NCI-H1436 treated with DMSO at 0.1 percent for 48 hours (cell line): ENCODE measurements at places on chromosomes 11 and 22.
A peak's percentile ranks its signal among the peaks of the same experiment; 100 is the strongest.

DNA sequence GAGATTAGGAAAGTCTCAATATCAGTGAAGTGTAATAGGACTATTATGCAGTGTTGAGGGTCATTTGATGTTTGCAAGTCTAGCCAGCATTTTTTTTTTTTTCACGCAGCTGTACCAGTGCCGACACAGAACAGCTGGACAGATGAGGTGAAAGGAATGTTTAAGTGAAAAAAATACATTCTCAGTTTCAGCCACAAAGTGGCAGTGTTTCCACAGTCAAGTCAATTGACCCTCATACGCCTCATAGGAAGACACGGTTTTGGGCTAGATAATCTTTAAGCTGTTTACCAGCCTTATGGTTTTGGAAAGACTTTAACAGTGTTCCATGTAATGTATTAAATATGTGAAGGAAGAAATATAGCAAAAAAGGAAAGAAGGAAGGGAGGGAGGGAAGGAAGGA, 349.9 kb upstream of the ANO3 start:
- no peak for DNase-seq

DNA sequence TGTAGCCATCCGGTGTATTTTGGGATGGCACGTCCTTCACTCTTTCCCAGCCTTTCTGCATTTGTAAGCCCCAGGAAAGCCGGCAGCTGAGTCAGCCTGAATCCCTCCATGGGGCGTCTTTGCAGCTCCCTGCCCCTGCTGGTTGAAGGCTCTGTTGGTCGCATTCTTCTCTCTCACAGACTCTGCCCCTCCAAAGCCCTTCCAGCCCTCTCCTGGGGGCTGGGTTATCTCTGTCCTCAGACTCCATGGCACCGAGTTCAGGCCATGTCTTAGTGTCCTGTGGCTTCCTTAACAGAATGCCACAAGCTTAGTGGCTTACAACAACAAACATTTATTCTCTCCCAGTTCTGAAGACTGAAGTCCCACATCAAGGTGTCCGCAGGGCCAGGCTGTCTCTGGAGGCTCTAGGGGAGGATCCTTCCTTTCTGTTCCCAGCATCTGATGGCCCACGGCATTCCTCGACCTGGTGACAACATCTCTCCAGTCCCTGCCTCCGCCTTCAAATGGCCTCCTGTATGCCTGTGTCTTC, 62.2 kb downstream of the BCR start:
- no peak for DNase-seq

- no peak for DNase-seq
Observed at GRCh38 chr11:45662665-45663485, 2.5 kb downstream of the CHST1 start.

GRCh38 chr11:18526521-18527296, at the start of gene TSG101:
Gene TSG101, minus strand, starts transcription at chr11:18526942. Its CDS starts 126 bp downstream, at chr11:18526816.
- DNase-seq, result peak; percentile 11

DNA sequence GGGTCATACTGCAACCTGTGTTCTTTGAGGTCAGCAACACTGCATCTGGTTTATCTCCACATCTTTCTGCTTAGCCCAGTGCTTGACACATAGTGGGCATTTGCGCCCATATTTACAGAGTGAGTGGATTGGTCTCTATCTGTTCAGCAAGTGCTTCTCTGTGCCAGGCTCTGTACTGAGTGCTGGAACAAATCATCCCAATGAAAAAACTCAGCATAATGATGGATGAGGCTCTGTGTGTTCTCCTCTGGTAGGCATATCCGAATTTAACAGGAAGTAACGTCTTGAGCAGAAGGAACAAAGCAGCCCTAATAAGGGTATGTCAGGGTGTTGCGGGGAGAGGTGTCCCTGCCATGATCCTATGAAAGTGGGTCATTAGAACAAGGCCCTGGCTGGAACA, 46.0 kb downstream of the MCM5 start:
- no peak for DNase-seq

GRCh38 chr11:12409621-12410005, 32.2 kb downstream of the PARVA start:
- no peak for DNase-seq

GRCh38 chr22:39935116-39935515, 25.1 kb upstream of the TMA7B start:
- DNase-seq, result no peak

- DNase-seq, result no peak
Observed at GRCh38 chr11:58907780-58908179, 31.5 kb upstream of the GLYATL1 start.

DNA sequence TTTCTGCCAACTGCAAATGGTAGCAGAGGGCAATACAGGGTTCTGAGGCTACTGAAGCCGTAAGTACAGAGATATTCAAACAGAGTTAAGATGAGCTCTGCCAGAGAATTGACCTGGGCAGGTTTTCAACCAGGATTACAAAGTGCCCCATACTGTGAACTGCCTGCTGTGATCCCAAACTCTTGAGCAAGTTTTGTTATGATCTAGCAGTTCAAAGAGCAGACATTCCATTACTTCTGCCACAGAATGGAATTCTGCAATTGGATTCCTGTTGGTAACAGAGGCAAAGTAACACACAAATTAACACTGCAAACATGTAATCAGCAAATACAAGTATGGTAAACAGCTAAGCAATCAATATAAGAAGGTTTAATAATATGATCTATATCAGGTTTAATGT, 31.2 kb downstream of the ALG9 start:
- DNase-seq, result no peak

- DNase-seq, result no peak
Observed at GRCh38 chr22:29937940-29938693, 55.1 kb downstream of the MTMR3 start.

- DNase-seq, result no peak
Observed at GRCh38 chr11:82837650-82838049, 62.6 kb downstream of the PRCP start.

- no peak for DNase-seq
Observed at GRCh38 chr11:128285321-128285720, 302.0 kb downstream of the ETS1 start.

DNA sequence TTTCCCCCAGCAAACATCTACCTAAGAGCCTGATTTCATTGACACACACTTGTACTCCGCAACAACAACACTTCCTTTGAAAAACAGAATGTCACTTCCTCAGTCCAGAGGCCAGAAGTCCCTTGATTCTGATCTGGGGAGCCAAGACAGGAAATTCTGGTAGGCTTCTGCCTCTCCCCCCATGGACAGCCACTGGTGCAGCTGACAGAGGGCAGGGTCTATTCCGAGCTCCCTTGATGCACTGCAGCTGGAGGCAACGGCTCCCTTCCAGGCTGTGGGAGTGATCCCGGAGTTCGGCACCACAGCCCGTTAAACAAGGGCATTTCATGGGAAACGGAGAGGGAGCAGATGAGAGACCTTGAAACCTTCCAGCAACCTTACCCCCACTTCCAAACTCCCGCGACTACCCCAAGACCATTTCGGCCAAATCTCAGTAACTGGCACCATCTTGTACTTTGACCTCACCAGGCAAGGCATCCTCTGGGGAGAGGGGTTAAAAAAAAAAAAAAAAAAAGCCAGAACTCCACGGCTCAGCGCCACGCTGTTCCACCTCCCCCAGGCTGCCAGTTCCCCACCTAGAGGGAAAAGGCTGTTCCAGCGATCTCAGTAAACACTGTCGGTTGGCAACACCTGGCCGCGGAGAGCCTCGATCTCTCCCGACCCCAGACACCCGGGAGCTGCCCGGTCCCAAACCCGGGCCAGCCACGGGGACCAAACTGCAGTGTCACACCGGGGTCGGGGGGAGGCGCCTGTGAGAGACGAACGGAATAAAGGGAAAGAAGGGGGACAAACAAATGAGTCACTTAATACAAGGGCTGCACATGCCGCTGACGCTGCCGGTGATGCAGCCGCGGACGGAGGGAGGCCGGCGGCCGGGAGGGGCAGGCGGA, 1.1 kb downstream of the GAB2 start:
- DNase-seq, result peak; percentile 31

- no peak for DNase-seq
Observed at GRCh38 chr11:17613428-17613962, 66.4 kb downstream of the OTOG start.
